ENCODE measurements at places on chromosomes 3 and 15. TPM values are rescaled to one million over a fixed set of nuclear protein-coding genes. Genes with fewer than 3 reads are reported as not detected.

- no peaks in the 10 kb centered on the region for H3K4me1 ChIP-seq
- no peaks in the 10 kb centered on the region for H3K27me3 ChIP-seq
- no peak overlapping the region for H3K27ac ChIP-seq
These were observed 695.4 kb downstream of the FHIT start for GRCh38 chr3:60555686-60556354.

The ARGFX gene
- not detected for total RNA-seq

DNA sequence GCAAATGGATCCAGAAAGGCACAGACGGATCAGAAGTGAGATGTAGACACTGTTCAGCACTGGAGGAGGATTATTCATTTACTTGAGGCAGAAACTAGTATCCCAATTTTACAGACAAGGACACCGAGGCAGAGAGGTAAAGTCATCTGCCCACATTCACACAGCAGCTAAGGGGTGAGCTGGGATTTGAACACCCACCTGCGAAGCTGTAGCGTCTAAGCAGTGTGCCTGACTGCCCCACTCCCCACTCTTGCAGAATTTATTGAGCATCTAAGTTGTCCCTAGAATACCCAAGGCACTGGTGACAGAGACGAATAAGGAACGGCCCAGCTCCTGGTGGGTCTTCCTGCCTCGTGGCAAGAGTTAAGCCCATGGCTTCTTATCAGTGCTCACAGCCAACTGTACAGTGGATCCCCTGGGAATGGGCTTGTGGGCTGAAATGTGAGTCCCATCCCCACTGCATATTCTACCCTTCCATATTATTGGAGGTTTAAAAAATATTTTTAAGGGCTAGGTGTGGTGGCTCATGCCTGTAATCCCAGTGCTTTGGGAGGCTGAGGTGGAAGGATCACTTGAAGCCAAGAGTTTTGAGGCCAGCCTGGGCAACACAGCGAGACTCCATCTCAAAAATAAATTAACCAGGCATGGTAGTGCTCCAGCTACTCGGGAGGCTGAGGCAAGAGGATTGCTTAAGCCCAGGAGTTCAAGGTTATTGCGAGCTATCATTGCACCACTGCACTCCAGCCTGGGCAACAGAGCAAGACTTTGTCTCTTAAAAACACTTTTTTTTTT, 77.6 kb downstream of the IQSEC1 start:
- H3K4me3 ChIP-seq = no peak overlapping the region
- no peaks in the 10 kb centered on the region for H3K27me3 ChIP-seq
- H3K36me3 ChIP-seq = peaks cover 2% of the 10 kb centered on the region
- DNase-seq = no peak
- H3K4me1 ChIP-seq = peaks cover 62% of the 10 kb centered on the region

The COL6A5 gene
- total RNA-seq = not detected

The CHDH gene
- 0.47 TPM for total RNA-seq

GRCh38 chr3:87359826-87360225, 83.4 kb upstream of the POU1F1 start:
- H3K36me3 ChIP-seq = no peaks in the 10 kb centered on the region
- DNase-seq = no peak
- H3K27me3 ChIP-seq = no peaks in the 10 kb centered on the region
- no peak overlapping the region for H3K4me3 ChIP-seq

GRCh38 chr3:151174351-151174750, 28.7 kb downstream of the GPR171 start:
- no peak overlapping the region for H3K27ac ChIP-seq
- no peak for DNase-seq
- no peaks in the 10 kb centered on the region for H3K27me3 ChIP-seq
- H3K36me3 ChIP-seq = no peaks in the 10 kb centered on the region
- no peak overlapping the region for H3K4me3 ChIP-seq

The OSTN gene
- total RNA-seq = not detected

Data from CD4-positive, alpha-beta memory T cell (primary cell).